ENCODE measurements at places on chromosomes 11 and 22. TPM values are rescaled to one million over a fixed set of nuclear protein-coding genes. Genes with fewer than 3 reads are reported as not detected.

DNA sequence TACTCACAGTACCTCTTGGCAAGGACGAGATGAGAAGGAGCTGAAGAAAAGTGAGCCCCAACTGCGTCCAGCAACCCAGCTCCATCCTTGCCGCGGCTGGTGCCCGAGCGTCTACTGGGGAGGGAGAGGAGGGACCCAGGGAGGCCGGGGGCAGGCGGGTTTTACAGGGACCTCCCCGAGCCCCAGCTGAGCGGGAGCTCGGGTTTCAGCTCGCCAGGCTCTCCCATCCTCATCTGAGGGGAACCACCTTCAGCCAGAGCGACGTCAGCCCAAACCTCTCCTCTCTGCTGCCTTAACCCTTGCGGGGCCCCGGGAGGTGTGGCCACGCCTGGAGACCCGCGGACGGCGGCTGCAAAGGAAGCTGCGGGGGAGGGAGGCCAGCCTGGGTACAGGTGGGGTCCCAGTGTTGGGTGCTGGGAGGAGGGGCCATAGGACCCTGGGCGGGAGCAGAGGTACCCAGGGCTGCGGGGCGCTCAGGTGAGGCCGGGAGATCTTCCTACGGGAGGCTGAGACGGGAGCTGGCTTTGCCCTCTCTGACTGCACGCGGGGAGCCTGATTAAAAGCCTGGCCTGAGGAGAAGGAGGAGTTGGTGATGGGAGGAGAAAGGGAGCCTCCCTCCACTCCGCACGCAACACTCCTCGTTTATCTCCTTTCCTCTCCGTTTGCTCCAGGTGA lies at the start of gene PAMR1:
Gene PAMR1, minus strand, starts transcription at position 116 of the 675 bp plus-strand sequence. Its CDS starts 31 bp downstream, at position 85.
- H3K27me3 ChIP-seq = peaks cover 77% of the 10 kb centered on the region
- H3K4me3 ChIP-seq = no peak within 1 kb of the TSS
- no peak within 1 kb of the TSS for H3K27ac ChIP-seq
- H3K4me1 ChIP-seq = peaks cover 16% of the 10 kb centered on the region

DNA sequence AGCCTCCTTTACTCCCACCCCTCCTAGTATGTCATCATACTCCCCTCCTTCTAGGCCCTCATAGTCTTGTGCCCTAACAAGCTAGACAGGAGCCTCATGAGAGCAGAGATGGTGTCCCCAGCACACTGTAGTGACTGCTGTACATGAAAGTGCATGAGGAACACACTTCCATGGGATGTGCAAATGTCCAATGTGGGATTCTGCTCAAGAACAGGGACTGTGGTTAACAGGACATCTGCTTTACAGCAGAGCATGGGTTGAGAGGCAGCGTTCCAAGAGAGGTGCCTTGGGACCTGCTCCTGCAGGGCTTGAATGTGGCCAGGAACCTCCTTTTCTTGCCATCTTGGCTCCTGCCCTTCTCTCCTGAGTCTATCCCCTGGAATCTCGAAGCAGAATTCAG lies 45.3 kb downstream of the HIRA start:
- no peak overlapping the region for H3K27ac ChIP-seq
- H3K36me3 ChIP-seq = peaks cover 82% of the 10 kb centered on the region
- H3K4me1 ChIP-seq = no peaks in the 10 kb centered on the region
- H3K27me3 ChIP-seq = no peaks in the 10 kb centered on the region
- DNase-seq = no peak

DNA sequence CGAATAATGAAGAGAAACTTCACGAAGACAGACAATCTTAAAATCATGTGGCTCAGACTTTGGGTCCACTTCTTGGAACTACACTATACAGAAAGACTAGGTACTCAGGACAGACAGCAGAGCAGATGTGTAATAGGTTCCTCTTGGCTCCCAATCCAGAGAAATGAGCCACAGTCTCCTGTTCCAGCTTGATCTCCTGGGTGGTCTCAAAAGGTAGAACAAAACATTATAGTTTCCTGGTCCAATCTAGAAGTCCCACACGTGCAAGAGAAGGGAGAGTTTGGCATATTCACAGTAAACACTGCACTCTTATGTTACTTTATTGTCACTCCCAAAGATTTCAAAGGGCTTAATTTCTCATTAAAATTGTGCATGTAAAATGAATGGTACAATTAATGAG lies 134.5 kb upstream of the FIBIN start:
- H3K4me1 ChIP-seq = no peaks in the 10 kb centered on the region
- no peak for DNase-seq
- no peaks in the 10 kb centered on the region for H3K36me3 ChIP-seq
- no peak overlapping the region for H3K4me3 ChIP-seq
- H3K27ac ChIP-seq = no peak overlapping the region

GRCh38 chr22:36323182-36323854 lies 64.4 kb downstream of the MYH9 start:
- no peak overlapping the region for H3K4me3 ChIP-seq
- DNase-seq = peak; percentile 80
- H3K27ac ChIP-seq = peak overlapping the region; percentile 81
- peaks cover 25% of the 10 kb centered on the region for H3K4me1 ChIP-seq
- H3K27me3 ChIP-seq = no peaks in the 10 kb centered on the region
- H3K36me3 ChIP-seq = peaks cover 75% of the 10 kb centered on the region

DNA sequence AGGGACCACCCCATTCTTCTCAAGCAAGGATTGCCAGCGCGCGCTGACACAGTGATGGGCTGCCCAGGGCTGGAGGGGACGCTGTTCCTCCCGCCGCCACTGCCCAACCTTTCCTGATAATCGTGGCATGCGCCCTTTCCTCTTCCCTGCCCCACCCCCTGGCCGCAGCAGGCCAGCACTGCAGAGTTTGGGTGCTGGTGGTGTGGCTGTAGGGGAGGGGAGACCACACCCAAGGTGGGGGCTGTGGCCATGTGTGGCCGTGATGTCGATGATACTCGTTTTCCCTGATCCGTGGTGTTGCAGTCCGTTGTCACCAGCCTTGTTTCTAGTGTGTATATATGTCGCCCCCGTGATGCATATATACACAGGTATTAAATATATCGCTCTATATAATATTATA lies 22.8 kb upstream of the TEF start:
- H3K27ac ChIP-seq = no peak overlapping the region
- H3K4me1 ChIP-seq = no peaks in the 10 kb centered on the region
- DNase-seq = no peak
- H3K36me3 ChIP-seq = peaks cover 31% of the 10 kb centered on the region

DNA sequence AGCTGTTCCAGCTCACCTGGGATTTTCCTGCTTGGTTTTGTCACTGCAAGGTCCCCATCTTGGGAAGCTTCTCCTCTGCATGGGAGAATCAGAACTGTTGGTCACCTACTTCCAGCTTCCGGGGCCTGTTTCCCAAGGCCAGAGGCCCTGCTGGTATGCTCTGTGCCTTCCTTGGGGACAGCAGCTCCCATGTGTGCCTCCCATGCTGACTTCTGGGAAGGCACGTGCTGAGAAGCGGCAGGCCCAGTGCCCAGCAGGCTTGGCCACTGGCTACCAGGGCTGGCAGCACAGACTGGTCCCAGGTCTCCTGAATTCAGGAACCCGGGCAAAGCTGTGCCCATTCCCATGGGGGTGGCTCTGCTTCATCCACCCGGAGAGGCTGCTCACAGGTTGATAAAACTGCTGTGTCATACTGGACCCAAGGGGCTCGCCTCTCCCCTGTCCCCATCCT lies 33.8 kb downstream of the MYEOV start:
- DNase-seq = no peak
- H3K27me3 ChIP-seq = no peaks in the 10 kb centered on the region
- no peak overlapping the region for H3K4me3 ChIP-seq
- peaks cover 5% of the 10 kb centered on the region for H3K36me3 ChIP-seq

The P2RX6 gene
- 0.39 TPM for total RNA-seq

The AGBL2 gene
- total RNA-seq = 6.5 TPM

- H3K27ac ChIP-seq = no peak overlapping the region
- H3K4me1 ChIP-seq = peaks cover 9% of the 10 kb centered on the region
- DNase-seq = no peak
- no peaks in the 10 kb centered on the region for H3K27me3 ChIP-seq
- peaks cover 36% of the 10 kb centered on the region for H3K36me3 ChIP-seq
Observed at GRCh38 chr11:66846671-66847091, 3.4 kb downstream of the RCE1 start.

DNA sequence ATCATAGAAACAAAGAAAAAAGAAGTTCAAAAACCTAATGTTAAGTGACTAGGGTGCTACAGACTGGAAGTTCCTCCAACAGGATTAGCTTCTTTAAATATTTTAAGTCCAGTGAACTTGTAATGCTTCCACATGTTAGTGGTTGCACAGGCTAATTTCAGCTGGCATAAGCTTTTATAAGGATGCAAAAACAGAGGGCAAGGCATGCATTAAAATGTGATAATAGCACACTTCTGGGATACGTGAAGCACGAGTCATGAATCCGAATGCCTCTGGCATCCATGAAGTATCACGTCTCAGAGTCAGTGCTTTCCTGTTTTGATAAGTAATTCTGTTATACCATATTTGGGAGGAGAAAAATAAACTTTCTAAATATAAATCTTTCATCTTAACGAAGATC lies 106.8 kb downstream of the DCDC1 start:
- no peak for DNase-seq
- no peak overlapping the region for H3K4me3 ChIP-seq
- H3K27me3 ChIP-seq = peaks cover 15% of the 10 kb centered on the region
- H3K36me3 ChIP-seq = no peaks in the 10 kb centered on the region

DNA sequence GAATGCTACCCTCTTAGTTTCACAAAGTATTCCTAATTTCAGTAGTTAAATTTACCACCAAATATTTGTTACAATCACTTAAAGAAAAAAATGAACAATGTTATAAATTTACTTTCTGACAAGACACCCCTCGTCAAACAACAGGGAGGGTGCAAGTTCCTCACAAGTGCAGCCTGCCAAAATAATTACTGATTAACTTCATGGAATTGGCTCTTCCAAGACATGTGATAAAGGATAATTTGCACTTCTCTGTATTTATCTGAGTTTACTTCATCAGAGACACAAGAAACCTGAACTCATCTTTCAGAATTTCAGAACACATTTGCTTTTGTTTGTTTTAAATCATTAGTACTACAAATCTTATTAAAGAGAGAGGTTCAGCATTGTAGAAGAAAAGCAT lies 66.5 kb downstream of the LARGE2 start:
- peaks cover 31% of the 10 kb centered on the region for H3K4me1 ChIP-seq
- no peaks in the 10 kb centered on the region for H3K27me3 ChIP-seq
- H3K4me3 ChIP-seq = no peak overlapping the region
- no peak for DNase-seq
- no peaks in the 10 kb centered on the region for H3K36me3 ChIP-seq

GRCh38 chr11:14323118-14323676 lies 35.8 kb downstream of the RRAS2 start:
- no peak for DNase-seq
- H3K4me1 ChIP-seq = peaks cover 30% of the 10 kb centered on the region
- H3K27me3 ChIP-seq = no peaks in the 10 kb centered on the region
- H3K27ac ChIP-seq = no peak overlapping the region

The SLC15A3 gene
- not detected for total RNA-seq

DNA sequence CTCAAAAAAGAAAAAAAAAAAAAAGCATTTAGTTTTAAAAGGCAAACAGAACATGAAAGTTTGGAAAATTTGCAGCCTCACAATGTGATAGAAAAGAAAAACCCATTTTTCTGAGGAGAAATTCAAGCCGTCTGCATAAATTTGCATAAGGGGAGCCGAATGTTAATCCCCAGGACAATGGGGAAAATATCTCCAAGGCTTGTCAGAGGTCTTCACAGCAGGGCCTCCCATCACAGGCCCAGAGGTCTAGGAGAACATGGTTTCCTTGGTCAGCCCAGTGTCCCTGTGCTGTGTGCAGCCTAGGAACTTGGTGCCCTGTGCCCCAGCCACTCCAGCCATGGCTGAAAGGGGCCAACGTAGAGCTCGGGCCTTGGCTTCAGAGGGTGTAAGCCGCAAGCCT lies 109.1 kb downstream of the TRIM44 start:
- no peak overlapping the region for H3K4me3 ChIP-seq
- no peaks in the 10 kb centered on the region for H3K36me3 ChIP-seq
- no peak overlapping the region for H3K27ac ChIP-seq
- no peaks in the 10 kb centered on the region for H3K27me3 ChIP-seq
- no peaks in the 10 kb centered on the region for H3K4me1 ChIP-seq

The NUDT8 gene
- total RNA-seq = 3.4 TPM

GRCh38 chr11:84714316-84714780 lies 912.8 kb downstream of the DLG2 start:
- H3K27ac ChIP-seq = no peak overlapping the region
- H3K4me3 ChIP-seq = no peak overlapping the region
- no peaks in the 10 kb centered on the region for H3K4me1 ChIP-seq
- DNase-seq = peak; percentile 80

The SLC22A6 gene
- total RNA-seq = not detected

The CARD18 gene
- total RNA-seq = not detected

The JAML gene
- total RNA-seq = not detected

The YPEL1 gene
- 3.6 TPM for total RNA-seq

GRCh38 chr11:1628506-1629325 lies 859 bp upstream of the KRTAP5-5 start:
- H3K4me3 ChIP-seq = no peak overlapping the region
- H3K36me3 ChIP-seq = no peaks in the 10 kb centered on the region
- no peak overlapping the region for H3K27ac ChIP-seq
- no peaks in the 10 kb centered on the region for H3K27me3 ChIP-seq
- DNase-seq = peak; percentile 44

GRCh38 chr11:128687321-128687720 lies 6.6 kb upstream of the FLI1 start:
- H3K27ac ChIP-seq = no peak overlapping the region
- H3K4me1 ChIP-seq = no peaks in the 10 kb centered on the region
- peaks cover 96% of the 10 kb centered on the region for H3K27me3 ChIP-seq
- no peak overlapping the region for H3K4me3 ChIP-seq
- no peak for DNase-seq

DNA sequence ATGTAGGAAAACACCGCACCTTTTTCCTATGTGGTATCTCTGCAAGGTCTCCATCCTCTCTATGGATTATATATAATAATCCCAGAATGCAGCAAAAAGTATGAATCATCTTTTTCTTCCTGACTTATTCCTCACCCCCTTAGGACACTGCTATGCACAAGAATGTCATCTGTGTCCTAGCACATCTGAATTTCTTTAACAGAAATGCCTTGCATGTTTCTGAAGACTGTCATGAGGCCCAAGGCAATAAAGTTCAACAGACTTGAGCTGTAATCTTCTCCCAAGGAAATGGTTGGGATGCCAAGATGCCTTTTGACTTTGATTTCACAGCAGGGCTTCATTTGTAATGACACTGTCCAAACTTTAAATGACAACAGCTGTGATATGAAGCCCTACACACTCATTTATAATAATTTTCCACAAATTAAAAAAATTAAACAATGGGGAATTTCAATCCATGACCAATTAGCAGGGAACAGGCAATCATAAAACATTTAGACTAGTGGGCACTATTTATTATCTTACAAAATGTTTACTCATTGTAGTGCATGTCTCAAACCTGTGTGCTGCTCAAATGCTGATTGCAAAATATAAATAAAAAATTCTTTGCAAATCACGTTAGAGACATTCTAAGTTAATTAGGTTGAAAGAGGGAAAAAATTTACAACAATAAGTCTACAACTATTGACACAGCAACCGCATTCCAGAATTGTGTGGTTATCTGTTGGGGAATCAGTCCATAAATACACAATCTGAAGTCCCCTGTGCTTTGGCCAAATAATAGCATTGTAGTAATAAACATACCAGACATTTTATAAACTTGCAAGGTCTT lies 242.3 kb downstream of the SWAP70 start:
- H3K27ac ChIP-seq = peak overlapping the region; percentile 88
- H3K36me3 ChIP-seq = no peaks in the 10 kb centered on the region
- H3K4me1 ChIP-seq = peaks cover 31% of the 10 kb centered on the region
- peak; percentile 95 for DNase-seq
- no peak overlapping the region for H3K4me3 ChIP-seq

The KREMEN1 gene
- total RNA-seq = 4.2 TPM

GRCh38 chr11:8192896-8193209 lies 24.0 kb upstream of the RIC3 start:
- DNase-seq = no peak
- peaks cover 13% of the 10 kb centered on the region for H3K27me3 ChIP-seq
- H3K4me1 ChIP-seq = no peaks in the 10 kb centered on the region
- H3K4me3 ChIP-seq = no peak overlapping the region

Measured in A673 (cell line).